ENCODE measurements at places on chromosomes 16 and 17.

DNA sequence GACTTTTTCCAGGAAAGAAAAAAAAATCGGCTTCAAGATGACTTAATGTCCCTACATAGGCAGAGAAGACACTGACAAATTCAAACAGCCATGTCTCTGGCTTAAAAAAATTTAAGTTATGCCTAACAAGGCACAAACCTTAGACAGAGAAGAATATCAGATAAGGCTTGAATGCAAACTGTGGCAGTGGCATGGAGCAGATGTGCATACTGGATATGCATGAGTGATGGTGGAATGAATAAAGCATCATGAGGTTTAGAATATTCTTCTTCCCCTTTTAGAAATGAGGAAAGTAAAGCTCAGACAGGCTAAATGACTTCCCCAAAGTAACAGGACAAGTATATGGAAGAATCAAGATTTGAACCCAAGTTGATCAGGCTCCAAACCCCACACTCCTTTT is 23.2 kb upstream of the WSCD1 start:
- no peak for DNase-seq

DNA sequence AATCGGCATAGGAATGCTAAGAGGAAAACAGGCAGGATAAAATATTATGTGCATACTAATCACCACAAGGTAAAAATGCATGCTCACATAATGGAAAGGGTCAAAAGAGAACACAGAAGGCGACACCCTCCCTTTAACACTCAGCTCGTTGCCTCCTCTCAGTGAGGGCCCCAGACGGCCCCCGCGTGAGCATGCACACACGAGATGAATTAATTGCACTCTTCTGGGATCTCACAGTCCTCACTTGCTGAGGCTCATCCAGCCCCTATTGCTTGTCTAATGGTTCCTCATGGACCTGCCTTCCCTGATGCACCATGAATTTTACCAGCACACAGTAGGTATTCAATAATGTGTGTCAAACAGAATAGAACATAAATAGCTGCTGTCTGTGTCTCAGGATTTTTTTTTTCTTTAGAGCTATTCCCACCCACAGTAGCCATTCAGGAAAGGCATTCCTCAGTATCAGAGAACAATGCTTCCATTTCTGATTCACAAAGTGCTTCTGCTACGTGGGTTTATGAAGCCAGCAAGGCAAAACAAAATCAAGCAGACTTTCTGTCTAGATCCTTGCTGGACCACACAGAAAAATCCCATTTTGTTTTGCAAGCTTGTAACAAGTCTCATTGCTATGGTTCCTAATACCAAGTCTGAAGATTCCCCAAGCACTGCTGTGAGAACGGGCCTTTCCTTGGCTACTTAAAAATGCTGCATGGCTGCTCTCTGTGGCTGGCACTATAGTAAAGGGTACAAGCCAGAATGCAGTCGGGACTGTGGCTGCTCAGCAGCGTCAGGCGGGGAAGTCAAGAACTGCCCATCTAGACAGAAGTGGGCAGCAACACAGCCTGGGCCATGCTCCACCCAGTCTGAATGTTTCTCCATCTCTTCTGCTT is 43.6 kb downstream of the TOM1L2 start:
- no peak for DNase-seq

DNA sequence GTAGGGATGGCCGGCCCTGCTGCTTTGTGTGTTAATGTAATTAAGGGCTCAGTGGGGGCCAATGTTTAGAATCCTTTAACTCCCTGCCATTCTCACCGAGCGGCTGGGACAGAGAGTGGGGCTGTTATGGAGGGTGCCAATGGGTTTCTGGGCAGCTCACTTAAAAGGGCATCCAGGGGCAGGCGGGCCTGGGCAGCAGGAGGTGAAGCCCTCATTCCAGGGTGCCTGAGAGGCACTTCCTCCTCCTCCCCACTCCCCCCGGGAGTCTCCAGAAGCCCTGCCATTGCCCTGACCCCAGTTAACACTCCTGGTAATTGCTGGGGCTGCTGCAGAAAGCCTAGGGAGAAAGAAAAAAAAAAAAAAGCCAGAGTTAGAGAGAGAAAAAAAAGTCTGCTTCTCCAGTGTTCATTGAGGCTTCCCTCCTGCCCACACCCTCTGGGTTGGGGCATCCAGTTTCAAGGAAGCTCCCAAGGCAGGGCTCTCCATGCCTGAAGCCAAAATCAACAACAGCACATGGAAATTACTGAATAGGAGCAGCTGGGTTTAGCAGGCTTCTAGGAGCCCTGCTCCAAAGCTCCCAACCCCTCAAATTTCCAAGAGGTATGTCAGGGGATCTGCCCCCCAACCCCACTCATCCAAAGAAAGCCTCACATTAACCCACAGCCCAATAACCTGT is 28.0 kb downstream of the CUEDC1 start:
- DNase-seq: no peak

DNA sequence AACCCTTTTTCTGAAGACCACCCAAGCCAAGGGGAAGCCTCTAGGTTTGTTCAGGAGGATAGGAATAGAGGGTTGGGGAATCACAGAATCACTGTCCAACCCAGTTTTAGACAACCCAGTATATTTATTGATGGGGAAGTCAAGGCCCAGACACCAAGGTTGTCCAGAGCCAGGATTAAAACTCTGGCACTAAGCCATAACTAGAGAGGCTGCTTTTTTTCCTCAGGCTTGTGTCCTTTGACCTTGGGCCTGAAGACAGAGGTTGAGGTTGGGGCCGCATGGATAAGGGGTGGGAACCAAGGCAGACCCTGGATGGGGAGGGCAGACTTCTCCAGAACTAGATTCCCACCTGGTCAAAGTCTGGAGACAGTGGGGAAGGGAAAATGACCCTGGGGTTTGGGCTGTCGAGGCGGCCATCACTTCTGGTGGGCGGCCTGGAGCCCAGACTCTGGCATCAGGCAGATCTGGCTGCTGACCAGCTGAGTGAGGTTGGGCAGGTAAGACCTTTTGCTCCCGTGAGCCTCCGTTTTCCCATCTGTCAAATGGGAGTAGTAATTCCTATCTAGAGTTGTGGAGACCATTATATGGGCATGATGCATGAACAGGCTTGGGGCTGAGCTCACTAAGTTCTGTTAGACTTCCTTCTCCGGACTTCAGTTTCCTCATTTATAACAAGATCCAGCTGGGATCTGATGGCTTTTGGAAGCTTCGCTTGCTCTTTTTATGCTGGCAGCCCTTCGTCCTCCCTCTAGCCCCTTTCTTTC is 17.9 kb downstream of the IGFBP4 start:
- no peak for DNase-seq

DNA sequence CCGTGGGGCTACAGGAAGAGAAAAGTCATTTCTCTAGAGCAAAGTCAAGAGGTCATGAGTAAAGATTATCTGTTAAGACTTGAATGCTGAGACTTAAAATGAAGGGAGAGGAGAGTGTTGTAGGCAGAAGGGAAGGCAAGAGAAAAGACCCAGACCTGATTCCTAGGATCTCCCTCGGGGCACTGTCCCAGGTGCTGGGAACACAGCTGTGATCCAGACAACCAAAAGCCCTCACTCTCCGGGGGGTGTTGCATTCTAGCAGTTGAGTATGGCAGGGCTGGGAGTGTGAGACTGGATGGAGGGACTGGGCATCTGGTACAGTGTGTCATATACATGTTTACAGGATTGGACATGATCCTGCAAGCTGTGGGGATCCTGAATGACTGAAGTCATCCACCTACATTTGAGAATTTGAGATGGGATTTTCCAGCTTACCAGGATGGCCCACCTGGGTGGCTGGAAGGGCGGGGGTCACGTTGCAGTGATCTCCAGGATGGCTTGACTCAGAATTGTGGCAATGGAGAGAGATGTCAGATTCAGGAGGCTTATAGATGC is 29.1 kb downstream of the ARSG start:
- no peak for DNase-seq

GRCh38 chr17:30002088-30002487 is 60.7 kb downstream of the EFCAB5 start:
- DNase-seq: no peak

DNA sequence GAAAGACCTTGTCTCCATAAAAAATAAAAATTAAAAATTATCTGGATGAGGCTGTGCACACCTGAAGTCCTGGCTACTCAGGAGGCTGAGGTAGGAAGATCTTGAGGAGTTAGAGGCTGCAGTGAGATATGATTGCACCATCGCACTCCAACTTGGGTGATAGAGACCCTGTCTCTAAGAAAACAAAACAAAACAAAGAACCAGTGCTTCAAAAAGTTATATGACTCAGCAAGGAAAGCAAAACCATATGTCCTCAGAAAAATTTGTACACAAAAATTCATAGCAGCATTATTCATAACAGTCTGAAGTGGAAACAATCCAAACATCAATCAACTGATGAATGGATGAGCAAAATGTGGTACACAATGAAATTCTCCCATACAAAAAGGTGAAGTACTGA is 48.9 kb downstream of the SLFN5 start:
- no peak for DNase-seq

Measured in stimulated activated CD4-positive, alpha-beta T cell treated with anti-CD3 and anti-CD28 coated beads, Interleukin-1b, Interleukin-23, amount 100 ng/mL, for 1 hour (primary cell).